ENCODE measurements at places on chromosomes 3 and 15.
A peak's percentile ranks its signal among the peaks of the same experiment; 100 is the strongest.

- DNase-seq, result peak; percentile 47
- H3K27ac ChIP-seq, result peak overlapping the region; percentile 59
- H3K27me3 ChIP-seq, result no peaks in the 10 kb centered on the region
- H3K4me1 ChIP-seq, result peaks cover 11% of the 10 kb centered on the region
Observed at GRCh38 chr15:57541805-57542504, 49.7 kb upstream of the MYZAP start.

GRCh38 chr15:31358957-31359701 is 32.5 kb downstream of the KLF13 start:
- no peak overlapping the region for H3K4me3 ChIP-seq
- H3K27me3 ChIP-seq, result no peaks in the 10 kb centered on the region
- no peak overlapping the region for H3K27ac ChIP-seq
- DNase-seq, result no peak

DNA sequence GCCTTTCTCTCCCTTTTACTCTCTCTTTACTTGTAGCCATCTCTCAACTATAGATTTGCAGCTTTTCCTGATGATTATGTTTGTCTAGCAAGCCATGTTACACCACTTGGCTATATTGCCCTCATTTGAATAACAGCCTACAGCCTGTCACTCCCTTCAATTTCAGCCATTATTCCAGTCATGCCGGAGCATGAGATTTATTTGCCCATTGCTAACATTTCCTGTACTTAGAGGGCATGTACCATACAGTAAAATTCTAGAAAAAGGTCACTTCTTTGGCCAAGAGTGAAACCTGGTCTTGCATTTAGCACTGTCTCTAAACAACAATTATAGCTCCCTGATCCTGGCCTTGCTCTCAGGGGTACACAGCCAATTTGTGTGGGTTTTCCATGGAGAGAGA is 221.7 kb upstream of the TMC3 start:
- no peak for DNase-seq
- no peak overlapping the region for H3K27ac ChIP-seq
- H3K27me3 ChIP-seq, result no peaks in the 10 kb centered on the region
- H3K36me3 ChIP-seq, result peaks cover 5% of the 10 kb centered on the region
- no peak overlapping the region for H3K4me3 ChIP-seq
- no peaks in the 10 kb centered on the region for H3K4me1 ChIP-seq

GRCh38 chr3:13501958-13502790 is 22.1 kb downstream of the HDAC11 start:
- no peaks in the 10 kb centered on the region for H3K27me3 ChIP-seq
- H3K27ac ChIP-seq, result no peak overlapping the region
- peaks cover 3% of the 10 kb centered on the region for H3K36me3 ChIP-seq
- no peak for DNase-seq

GRCh38 chr3:169764882-169765612 is at the start of gene TERC:
Gene TERC, minus strand, starts transcription at chr3:169765060.
- DNase-seq, result peak; percentile 81
- peaks cover 4% of the 10 kb centered on the region for H3K36me3 ChIP-seq
- H3K4me1 ChIP-seq, result peaks cover 4% of the 10 kb centered on the region
- H3K27me3 ChIP-seq, result peaks cover 3% of the 10 kb centered on the region
- peak within 1 kb of the TSS; percentile 95 for H3K27ac ChIP-seq

GRCh38 chr15:84572231-84572630 is 28.6 kb upstream of the ZSCAN2 start:
- no peak for DNase-seq
- peaks cover 19% of the 10 kb centered on the region for H3K4me1 ChIP-seq
- H3K27ac ChIP-seq, result no peak overlapping the region

DNA sequence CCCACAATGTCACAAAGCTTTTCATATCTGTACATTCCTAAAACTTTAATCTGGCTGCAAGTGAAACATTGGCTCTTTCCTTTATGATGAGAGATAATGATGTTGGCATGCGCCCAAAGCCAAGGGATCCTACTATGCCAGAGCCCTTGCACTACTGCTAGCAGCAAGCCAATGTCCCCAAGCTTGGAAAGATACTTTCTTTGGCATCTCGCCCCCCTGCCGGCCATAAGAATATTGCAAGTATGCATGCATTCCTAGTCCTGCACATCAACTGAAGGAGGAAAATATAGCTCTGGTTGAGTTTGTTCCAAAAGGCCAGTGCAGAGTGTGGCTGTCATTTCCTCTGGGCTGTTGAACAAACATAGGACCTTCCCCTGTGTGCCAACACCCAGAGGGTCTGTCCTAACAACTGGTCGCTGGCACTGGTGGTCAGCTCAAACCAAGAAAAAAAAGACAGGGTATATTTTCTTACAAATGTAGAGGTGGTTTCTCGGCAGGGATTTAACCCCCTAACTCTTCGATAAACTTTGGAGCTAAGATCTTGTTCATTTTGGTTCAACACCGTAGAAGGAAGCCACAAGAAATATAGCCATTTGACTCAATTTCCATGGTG is 120.9 kb upstream of the ZBED2 start:
- no peaks in the 10 kb centered on the region for H3K27me3 ChIP-seq
- no peak overlapping the region for H3K4me3 ChIP-seq
- peaks cover 12% of the 10 kb centered on the region for H3K4me1 ChIP-seq
- H3K36me3 ChIP-seq, result no peaks in the 10 kb centered on the region
- H3K27ac ChIP-seq, result no peak overlapping the region

DNA sequence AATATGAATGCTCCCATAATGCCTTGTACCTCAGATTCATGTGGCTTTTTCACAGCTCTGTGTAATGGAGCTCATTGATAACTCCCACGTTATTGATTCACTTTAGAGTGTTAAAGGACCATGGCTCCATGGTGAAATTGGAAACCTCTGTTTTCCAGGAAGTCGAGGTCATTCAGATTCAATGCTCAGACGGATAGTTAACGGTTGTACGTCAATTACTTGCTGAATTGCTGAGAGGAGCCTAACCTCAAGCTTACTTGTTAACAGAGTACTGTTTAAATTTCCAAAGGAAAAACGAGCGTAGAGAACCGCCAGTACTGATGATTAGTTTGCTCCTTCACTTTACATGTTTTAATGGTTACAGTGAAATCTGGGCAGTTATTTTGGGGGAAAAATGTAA is 11.1 kb downstream of the ABHD17C start:
- no peaks in the 10 kb centered on the region for H3K36me3 ChIP-seq
- no peak overlapping the region for H3K27ac ChIP-seq
- peak overlapping the region; percentile 18 for H3K4me3 ChIP-seq

- H3K4me1 ChIP-seq, result no peaks in the 10 kb centered on the region
- H3K27ac ChIP-seq, result no peak overlapping the region
- H3K27me3 ChIP-seq, result no peaks in the 10 kb centered on the region
- no peak overlapping the region for H3K4me3 ChIP-seq
- no peak for DNase-seq
Observed at GRCh38 chr3:6921066-6921465, 60.2 kb downstream of the GRM7 start.

DNA sequence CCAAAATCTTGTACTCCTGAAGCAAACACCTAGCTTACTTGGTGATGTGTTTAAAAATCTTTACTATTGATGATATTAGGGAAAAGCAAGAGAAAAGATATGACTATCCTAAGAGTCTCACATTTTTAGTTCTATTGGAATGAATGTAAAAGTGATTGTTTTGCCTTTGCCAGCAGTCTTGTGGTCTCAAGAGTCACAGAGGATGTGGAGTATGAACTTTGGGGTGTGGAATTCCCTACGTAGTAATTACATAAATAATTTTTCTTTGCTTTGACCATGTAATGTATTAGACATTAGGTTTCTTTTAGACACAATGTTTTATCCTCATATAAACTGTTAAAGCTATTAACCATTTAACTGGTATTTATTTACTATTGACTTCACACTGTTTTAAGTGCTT is 387.6 kb downstream of the NAALADL2 start:
- no peak for DNase-seq
- H3K36me3 ChIP-seq, result no peaks in the 10 kb centered on the region
- H3K27me3 ChIP-seq, result no peaks in the 10 kb centered on the region
- H3K27ac ChIP-seq, result no peak overlapping the region

DNA sequence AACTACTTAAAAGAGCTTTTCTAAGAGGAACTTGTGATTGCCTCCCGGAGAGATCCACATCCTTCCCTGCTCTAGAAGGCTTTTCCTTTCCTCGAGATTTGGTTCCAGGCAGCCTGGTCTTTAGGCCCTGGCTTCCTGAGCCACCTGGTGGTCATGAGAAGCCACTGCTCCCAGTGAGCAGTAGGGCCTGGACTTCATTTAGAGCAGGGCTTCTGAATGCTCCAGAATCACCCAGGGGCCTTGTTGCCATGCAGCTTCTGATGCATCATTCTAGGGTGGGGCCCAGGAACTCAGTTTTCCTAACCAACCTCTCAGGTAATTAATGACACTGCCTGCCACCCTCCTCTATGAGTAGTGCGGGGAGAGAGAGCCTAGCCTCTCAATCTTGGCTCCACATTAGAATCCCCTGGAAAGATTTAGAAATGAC is 29.6 kb downstream of the PSMD6 start:
- no peaks in the 10 kb centered on the region for H3K27me3 ChIP-seq
- H3K36me3 ChIP-seq, result peaks cover 30% of the 10 kb centered on the region
- DNase-seq, result peak; percentile 44
- peak overlapping the region; percentile 29 for H3K27ac ChIP-seq
- H3K4me1 ChIP-seq, result peaks cover 3% of the 10 kb centered on the region
- no peak overlapping the region for H3K4me3 ChIP-seq

GRCh38 chr3:189144645-189145044 is 27.1 kb upstream of the TPRG1 start:
- DNase-seq, result no peak
- H3K4me1 ChIP-seq, result peaks cover 4% of the 10 kb centered on the region
- peaks cover 25% of the 10 kb centered on the region for H3K27me3 ChIP-seq
- no peak overlapping the region for H3K27ac ChIP-seq
